CD8-positive, alpha-beta T cell (primary cell): ENCODE measurements at places on chromosomes 4 and X. TPM values are rescaled to one million over a fixed set of nuclear protein-coding genes. Genes with fewer than 3 reads are reported as not detected.

DNA sequence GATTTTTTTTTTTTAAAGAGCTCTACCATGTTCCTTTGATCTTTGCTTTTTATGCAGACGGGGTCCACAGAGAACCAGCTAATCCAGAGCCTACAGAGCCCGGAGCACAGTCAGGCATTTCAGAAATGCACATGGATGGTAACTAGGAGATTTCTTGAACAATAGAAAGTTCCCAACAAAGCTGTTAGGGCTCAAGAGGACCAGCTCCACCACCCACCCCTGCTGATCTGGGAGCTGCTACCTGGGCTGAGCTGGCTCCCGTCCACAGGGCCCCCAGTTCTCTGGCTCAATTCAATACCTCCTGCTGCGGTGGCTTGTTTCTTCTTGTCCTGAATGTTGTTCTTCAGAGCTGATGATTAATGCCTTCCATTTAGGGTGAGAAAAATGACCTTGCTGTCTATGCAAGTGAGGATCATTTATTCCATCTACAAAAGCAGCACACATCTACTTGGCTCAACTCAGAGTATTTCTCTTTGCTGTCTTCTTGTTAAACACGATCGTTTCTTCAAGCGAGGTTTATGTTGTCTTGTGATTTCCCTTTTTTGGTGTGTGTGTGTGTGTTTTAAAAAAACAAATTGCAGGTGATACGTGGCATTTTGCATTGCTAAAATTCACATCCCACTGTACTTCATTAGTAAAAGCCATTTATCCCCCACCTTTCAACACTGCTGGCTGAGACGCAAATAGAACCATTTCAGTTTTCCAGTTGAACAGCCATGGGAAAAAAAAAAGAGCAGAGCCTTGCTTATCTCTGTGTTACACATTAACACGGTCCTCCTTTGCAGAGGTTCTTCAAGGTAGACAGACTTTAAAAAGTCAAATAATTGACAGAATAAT, 31.3 kb downstream of the IGFBP7 start:
- DNase-seq = no peak

IDUA gene
- 54.3 TPM for total RNA-seq

DNA sequence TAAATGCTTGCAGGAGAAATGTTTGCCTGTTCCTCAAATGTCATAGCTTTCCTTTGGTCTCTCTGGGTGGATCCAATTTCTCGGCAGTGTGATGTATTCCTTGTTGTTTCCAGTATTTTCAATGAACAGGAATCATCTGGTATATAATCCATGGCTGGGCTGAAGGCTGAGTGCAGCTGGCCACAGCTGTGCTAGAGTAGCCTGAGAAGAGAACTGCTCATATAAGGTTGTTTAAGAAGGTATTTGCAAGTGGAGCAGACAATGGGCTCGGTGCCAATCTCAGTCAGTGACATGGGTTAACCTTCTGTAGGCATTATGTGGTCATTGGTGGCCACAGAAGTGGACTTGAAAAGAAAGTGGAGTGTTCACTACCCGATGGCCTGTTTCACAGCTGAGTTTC, 390.3 kb downstream of the SPRY1 start:
- DNase-seq = no peak

GRCh38 chr4:168877511-168878491, 132.3 kb downstream of the CBR4 start:
- peak; percentile 16 for DNase-seq

DNA sequence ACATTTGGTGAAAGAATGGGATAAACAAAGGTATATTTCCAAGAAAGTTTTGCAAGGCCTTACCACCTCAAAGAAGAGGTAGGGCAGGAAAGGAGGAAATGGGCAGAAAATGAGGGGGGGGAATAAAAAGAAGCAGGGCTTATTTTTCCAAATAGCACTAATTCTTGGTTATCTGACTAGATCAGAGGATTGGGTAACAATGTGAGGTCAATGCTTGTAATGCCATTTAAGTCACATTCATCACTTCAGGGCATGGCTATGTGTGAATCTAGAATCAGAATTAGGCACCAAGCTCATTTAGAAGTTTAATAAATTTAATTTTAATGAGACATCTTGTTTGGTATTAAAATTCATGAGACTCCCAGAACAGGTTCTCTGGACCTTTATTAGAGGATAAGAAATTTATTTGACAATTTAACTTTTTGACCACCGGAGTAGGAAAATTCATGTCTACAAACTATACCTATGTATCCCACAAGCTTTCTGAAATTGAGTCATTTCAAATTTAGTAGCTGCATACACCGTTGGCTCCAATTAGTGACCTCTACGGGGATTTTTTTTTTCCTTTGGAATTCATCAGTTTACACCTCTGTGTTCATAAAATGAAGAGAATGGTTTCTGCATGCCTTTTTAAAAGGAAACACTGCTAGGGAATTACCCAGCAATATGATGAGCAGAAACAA, 1.4 kb upstream of the STS start:
- DNase-seq = no peak

DNA sequence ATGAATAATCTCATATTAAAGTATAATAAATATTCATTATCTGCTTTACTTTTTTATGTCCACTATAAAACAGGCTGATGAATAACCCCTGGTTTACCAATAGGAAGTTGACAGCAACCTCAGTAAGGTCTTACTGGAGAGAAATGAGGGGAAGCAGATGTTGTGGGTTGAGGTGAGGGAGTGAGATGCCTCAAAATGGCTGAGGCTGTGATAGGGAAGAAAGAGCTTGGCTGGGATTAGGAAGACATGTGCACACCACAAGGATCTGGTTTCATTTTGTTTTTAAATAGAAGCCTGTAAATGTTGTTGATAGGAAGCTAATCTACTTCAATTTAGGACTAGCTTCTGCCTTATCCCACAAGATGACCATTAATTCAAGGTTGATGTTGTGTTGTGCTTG, 14.4 kb upstream of the CYBB start:
- DNase-seq = no peak
